RWPE1 (cell line): ENCODE measurements at places on chromosomes 1 and 21.
A peak's percentile ranks its signal among the peaks of the same experiment; 100 is the strongest.

DNA sequence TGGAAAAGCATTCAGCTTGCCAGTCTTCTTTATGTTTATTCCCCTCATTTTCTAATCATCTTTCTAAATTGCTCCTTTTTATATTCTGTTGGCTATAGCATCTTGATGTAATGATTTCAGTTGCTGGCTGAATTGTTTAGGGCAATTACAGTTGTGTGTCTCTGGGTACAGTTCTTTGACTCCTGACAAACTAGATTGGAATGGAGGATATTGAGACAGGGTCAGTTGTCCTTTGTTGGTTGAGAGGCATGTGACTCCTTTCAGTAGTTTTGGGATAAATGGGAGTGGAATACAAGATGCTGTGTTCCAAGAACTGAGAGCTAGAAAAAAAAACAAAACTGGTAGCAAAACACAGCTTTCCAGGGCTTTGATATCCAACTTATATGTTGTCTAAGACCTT, 1.5 kb downstream of the CENPF start:
- DNase-seq = peak; percentile 12

GRCh38 chr1:2972879-2973575, 48.2 kb upstream of the ACTRT2 start:
- no peak for DNase-seq

- peak; percentile 50 for DNase-seq
Observed at GRCh38 chr1:109640285-109640865, 15.5 kb upstream of the GSTM4 start.

DNA sequence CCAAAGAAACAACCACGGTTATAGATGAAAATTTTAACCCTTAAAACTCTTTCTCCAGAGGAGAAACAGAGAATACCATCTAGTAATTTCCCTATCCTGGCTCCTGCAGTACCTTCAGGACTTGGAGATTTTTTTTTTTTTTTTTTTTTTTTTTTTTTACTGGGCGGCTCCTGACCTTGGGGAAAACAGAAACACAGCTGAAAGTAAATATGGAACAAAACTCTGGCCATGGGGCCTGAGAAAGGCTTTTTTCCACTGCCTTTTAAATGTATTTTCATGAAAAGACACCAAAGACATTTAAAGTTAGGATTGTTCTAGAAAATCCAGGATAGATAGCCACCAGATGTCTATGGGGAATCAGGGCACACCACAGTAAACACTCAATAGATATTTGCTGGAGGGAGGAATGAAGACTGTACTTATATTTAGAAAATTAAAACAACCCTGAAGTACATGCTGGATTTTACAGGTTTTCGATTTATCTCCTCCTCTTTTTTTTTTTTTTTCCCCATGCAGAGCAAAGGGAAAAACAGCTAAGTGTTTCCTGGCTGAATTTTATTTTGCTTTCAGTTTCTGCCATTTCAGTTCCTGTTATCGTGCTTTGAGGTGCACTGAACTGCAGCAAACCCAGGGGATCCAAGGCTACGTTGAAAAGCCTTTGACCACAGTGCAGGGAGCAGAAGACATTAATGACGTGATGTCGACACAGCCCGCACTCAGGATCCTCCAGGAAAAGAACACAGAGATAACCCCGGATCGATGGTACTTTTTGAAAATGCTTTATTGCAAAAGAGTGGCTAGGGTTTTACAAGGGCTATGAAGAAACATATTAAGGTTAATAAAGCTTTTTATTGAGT, 35.7 kb upstream of the CNN3 start:
- no peak for DNase-seq

GRCh38 chr1:209395169-209395568, 188.3 kb upstream of the CAMK1G start:
- no peak for DNase-seq
